ENCODE measurements at places on chromosomes 7 and 10.

- no peak for DNase-seq
Observed at GRCh38 chr7:138595454-138595853, 105.7 kb downstream of the SVOPL start.

- DNase-seq, result no peak
Observed at GRCh38 chr10:49498425-49498824, 40.5 kb downstream of the ERCC6 start.

GRCh38 chr7:55476852-55477780 is 95.2 kb downstream of the VOPP1 start:
- no peak for DNase-seq

DNA sequence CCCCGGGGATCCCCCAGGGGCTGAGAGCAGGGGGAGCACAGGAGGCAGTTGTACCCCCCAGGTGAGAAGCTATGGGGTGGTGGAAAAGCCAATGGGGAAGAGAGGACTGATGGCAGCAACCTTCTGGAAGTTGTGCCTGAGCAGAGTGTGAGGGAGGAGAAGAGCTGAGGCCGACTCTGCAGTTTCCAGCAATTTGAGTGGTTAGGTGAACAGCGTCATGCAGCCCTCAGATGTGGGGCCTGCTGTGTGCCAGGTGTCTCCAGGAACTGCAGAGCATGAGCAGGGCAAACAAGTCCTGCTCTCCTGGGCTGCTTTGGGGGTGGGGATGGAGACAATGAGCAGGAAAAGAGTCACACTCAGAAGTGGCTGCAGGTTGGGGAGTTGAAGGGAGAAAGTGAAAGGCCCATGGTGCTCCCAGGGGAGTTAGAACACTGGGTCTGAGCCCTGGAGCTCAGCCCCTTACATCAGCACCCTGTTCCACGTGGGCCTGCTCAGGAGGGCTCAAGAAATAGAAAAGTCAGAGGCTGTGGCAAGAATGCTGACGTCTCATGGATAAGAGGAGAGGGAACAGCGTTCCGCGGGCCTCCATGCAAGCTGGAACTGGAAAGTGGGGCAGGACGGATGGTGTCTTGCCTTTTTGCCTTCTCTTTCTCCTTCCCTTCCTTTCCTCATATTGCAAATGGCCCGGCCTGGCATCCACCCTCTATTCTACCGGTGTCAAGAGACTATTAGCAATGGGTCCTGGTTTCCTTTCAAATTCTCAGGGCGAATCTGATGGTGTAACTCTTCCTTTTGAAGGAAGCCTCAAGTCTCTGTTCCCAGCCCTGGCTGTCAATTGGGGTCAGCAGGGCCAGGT is 4.0 kb upstream of the AFAP1L2 start:
- no peak for DNase-seq

- DNase-seq, result no peak
Observed at GRCh38 chr10:6781133-6781770, 201.2 kb upstream of the PRKCQ start.

DNA sequence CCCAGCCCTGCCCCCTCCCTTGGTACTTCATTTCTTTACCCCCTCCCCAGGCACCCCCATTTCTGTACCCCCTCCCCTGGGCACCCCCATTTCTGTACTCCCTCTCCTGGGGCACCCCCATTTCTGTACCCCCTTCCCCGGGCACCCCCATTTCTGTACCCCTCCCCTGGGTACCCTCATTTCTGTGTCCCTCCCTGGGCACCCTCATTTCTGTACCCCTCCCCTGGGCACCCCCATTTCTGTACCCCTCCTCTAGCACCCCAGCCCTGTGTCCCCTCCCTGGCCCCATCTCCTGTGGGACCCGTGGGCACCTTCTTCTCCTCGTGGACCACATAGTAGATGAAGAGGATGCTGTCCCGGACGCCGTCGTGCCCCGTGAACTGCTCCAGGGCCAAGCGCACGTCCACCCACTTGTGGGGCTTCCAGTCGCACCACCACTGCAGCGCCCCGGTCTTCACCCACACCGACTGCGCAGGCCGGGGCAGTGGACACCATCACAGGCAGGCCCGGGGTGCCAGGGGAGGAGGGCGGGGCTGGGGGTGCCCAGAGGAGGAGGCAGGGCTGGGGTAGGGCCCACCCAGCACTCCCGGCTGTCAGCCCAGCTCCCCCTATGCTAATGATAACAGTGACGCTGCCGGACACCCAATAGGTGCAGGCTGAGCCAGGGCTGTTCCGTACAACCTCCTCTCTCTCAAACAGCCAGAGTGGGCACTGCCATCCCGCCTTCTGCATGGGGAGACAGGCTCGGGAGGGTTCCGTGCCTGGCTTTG is 20.4 kb downstream of the TECPR1 start:
- DNase-seq, result no peak

DNA sequence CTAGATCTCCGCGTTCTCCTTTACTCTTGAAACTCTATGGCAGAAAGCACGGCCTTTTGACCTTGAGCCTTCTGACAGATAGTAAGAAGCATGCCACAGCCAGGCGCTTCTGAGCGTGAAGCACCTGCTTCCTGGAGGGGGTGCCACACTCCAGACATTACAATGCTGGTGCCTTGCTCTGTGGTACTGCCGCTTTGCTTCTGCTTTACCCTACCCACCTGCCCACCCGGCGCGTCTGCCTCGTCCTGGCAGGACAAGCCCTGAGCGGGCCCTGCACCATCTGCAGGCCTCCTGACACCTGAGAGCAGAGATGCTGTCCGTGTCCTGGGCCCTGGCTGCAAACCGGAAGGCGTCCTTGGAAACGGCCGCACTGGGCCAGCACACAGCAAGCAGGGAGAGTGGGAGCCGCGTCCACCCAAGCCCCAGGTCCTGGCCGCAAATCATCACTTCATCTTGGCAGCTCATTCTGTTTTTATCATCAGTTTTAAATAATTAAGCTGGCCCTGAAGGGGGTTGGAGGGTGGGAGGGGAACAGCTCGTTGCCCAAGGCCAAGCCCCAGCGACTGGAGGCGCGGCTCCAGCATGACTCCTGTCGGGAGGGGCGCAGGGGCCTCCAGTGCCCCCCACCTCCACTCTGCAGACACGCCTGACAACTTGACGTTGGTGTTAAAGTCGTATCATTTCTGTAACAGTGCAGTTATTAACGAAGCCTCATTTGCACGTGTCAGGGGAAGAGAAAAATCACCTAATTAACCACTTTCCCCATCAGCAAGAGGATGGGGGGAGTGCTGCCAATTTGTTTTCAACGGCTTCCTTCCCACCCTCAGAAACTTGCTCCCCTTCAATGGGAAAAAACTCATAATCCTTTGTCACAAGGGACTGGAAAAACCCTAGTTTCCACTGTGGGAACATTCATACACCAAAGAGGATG is 132.2 kb downstream of the MAD1L1 start:
- DNase-seq, result no peak

DNA sequence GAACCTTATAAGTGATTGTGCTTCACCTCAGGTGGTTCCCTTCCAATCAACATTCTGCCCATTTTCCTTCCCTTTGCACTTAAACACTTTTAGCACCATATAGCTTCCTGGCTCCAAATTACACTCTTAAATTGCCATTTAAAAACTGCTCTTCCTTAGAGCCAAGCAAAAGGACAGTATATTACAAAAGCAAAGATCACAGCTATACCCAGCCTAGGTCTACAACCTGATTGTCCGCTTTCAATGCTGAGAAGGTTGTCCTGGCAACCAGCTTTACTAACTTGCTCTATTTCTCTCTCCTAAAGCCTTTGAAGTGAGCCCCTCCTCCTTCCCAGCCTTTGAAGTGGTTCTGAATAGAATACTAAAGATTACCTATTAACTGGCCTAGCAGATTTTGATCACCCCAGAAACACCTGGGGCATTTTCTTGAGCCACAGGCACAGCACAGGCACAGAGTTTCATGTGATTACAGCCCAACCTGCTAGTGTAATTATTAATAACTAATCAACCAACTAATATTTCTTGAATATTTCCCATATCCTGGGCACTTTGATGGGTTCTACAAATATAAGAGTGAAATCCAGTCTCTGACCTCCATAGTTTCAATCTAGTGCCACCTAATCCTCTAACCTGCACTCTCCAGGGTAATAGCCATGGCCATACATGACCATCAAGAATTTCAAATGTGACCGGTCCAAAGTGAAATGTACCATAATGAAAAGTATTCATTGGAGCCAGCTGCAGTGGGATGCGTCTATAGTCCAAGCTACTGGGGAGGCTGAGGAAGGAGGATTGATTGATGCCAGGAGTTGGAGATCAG is 63.6 kb upstream of the TRIM24 start:
- no peak for DNase-seq

DNA sequence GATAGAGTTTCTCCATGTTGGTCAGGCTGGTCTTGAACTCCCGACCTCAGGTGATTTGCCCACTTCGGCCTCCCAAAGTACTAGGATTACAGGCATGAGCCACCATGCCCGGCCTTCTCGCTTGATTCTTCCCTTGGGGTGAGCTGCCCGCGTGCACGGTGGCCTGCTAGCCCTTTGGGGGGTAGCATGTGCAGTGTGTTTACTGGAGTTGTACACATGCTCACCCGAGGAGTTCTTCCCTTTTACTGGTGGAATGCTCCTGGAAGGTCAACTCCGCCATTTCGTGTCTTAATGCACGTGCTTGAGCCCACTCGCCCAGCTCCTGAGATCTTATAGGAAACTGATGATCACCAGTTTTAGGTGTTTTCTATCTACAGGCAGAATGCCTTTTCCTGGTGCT is 17.0 kb upstream of the ADAMTS14 start:
- no peak for DNase-seq

DNA sequence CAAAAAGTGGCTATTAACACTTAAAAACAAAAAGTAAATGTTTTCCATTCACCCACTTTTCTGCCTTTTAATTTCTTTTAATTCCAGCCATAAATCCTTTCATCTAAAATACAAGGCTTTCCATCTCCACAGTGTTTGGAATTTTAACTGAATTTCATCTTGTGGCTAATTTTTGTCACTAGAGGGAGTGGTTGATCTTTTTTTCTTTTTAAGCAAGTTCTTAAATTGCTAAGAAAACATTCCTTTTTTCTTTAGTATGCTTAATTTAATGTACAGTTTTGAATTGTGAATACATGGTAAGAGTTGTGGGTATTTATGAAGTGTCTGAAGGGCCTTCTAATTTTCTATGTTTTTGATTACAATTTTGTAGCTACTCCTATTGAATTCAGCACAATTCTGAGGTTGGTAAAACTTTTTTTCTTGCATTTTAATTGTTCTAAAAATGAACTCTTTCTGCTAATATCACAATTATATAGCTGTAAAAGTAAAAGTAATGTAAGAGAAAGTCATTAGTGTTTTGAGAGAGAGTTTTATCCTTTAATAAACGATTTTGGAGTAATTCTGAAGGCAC is 54.9 kb upstream of the ANK3 start:
- no peak for DNase-seq

GRCh38 chr10:132899054-132899750 is 43.2 kb downstream of the CFAP46 start:
- DNase-seq, result no peak
